Adrenal gland (tissue), 19 donors: ENCODE measurements at places on chromosomes 5 and 9. TPM values are rescaled to one million over a fixed set of nuclear protein-coding genes. Genes with fewer than 3 reads are reported as not detected.

Gene APBA1
- total RNA-seq, result 1.8 TPM

DNA sequence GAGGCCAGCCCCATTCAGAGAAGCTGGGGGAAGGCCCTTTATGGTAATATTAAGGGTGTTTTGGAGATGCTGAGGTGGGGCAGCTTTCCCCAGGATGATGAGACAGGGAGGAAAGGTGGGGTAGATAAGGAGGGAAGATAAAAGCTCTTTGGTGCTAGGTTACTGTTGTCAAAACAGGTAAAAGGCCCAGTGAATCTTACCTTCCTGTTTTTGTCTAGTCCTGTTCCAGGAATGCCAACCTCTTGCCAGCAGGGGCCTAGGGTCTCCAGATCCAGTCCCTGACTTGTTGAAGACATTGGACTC, 797 bp upstream of the CCL27 start:
- peaks cover 17% of the 10 kb centered on the region for H3K4me1 ChIP-seq
- H3K27me3 ChIP-seq, result no peaks in the 10 kb centered on the region
- no peak overlapping the region for H3K4me3 ChIP-seq

GRCh38 chr9:34513567-34514214, 9.1 kb downstream of the ENHO start:
- H3K36me3 ChIP-seq, result no peaks in the 10 kb centered on the region
- no peak overlapping the region for H3K4me3 ChIP-seq
- no peak for DNase-seq
- no peak overlapping the region for H3K27ac ChIP-seq

- H3K36me3 ChIP-seq, result no peaks in the 10 kb centered on the region
- H3K27me3 ChIP-seq, result no peaks in the 10 kb centered on the region
- no peaks in the 10 kb centered on the region for H3K4me1 ChIP-seq
- no peak overlapping the region for H3K27ac ChIP-seq
Measured at GRCh38 chr5:31396611-31397295, 135.1 kb downstream of the DROSHA start.

DNA sequence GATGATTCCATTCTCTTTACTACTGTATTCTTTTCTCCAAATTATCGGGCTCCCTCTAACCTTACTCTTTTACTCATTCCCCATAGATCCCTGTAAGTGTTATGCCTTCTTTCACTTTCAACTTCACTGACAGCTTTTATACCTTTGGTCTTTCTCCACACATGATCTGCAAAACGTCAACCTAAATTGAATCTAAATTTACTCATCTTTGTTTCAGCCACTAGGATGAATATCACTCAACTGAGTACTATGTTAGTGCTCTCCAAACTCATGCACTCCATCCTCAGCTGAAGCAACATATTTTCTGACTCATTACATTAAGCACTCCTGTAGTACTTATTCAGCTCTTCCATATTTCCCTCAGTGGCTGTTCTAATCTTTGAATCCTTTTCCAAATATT, 133.4 kb downstream of the ADAMTS19 start:
- no peaks in the 10 kb centered on the region for H3K4me1 ChIP-seq
- H3K4me3 ChIP-seq, result no peak overlapping the region
- DNase-seq, result no peak
- no peaks in the 10 kb centered on the region for H3K36me3 ChIP-seq
- no peak overlapping the region for H3K27ac ChIP-seq

DNA sequence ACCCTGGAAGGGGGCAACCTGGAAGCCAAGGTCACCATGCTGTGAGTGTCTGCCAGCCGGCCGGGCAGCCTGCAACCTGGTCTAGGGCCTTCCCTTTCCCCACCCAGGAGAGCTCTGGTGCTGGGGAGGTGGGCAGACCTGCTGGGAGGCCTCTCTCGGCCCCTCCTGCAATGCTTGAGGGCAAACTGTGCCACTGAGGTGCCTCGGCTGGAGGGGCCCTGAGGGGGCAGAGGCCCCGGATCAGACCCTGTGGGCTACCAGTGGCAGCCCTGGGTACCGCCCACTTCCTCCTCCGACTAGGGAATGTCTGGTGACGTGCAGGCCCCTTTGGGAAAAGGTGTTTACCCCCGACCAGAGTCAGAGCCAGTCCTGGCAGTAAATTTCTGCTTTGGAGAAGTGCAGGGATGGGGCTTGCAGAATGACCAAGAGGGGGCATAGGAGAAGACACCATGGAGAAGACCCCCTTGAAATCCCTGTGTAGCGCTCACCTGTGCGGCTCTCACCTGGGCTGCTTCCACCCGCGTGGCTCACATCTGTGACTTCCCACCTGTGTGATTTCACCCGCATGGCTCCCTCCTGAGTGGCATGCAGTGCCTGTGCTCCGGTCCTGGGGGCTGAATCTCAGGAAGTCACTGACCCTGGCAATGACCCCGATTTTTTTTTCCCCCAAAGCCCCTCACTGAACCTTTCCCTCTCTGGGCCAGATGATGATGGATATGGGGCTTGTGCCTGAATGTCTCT, 1.1 kb downstream of the LCN1 start:
- H3K36me3 ChIP-seq, result no peaks in the 10 kb centered on the region
- H3K4me3 ChIP-seq, result no peak overlapping the region
- DNase-seq, result no peak

- H3K36me3 ChIP-seq, result no peaks in the 10 kb centered on the region
- no peaks in the 10 kb centered on the region for H3K4me1 ChIP-seq
- H3K27me3 ChIP-seq, result no peaks in the 10 kb centered on the region
- H3K4me3 ChIP-seq, result no peak overlapping the region
- no peak for DNase-seq
Measured at GRCh38 chr5:18305288-18305924, 671.1 kb downstream of the TAF11L14 start.

GRCh38 chr9:120779227-120779626, 14.0 kb downstream of the FBXW2 start:
- H3K4me3 ChIP-seq, result no peak overlapping the region
- H3K36me3 ChIP-seq, result peaks cover 40% of the 10 kb centered on the region
- no peak overlapping the region for H3K27ac ChIP-seq
- peaks cover 16% of the 10 kb centered on the region for H3K4me1 ChIP-seq
- no peak for DNase-seq

Gene ANKDD1B
- total RNA-seq, result 0.93 TPM

DNA sequence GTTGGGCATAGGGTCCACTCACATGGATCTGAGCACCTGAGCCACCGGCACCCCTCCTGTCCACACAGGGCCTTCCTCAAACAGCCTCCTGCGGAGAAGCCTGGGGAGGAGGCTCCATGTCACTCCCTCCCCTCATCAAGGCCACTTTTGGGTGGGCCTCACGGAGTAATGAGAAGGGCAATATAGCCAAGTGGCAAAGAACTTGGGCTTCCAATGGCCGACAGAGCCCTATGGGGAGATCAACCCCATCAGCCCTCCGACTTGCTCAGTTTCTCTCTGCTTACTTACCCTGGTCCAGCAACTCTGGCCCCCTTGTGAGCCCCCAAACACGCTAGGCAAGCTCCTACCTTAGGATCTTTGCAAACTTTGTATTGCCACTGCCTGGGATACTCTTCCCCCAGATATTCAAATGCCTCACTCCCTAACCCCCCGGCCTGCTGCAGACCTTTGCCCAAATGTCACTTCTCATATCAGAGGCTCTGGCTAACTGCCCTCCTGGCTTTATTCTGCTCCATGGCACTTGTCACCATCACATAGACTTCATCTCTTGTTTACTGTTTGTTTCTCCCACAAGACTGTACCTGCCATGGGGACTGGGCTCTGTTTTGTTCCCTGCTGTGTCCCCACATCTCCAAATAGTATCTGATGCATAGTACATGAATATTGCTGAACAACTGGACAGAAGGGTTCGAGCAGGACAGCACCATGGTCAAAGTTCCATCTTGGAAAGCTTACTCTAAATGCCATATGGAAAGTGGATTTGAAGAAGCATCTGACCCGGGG, 220.8 kb downstream of the FSTL4 start:
- H3K4me3 ChIP-seq, result no peak overlapping the region
- no peak for DNase-seq
- H3K36me3 ChIP-seq, result no peaks in the 10 kb centered on the region
- no peaks in the 10 kb centered on the region for H3K4me1 ChIP-seq
- H3K27ac ChIP-seq, result no peak overlapping the region
- H3K27me3 ChIP-seq, result no peaks in the 10 kb centered on the region

Gene ORM2
- total RNA-seq, result 2.4 TPM

Gene LOX
- 8.2 TPM for total RNA-seq

DNA sequence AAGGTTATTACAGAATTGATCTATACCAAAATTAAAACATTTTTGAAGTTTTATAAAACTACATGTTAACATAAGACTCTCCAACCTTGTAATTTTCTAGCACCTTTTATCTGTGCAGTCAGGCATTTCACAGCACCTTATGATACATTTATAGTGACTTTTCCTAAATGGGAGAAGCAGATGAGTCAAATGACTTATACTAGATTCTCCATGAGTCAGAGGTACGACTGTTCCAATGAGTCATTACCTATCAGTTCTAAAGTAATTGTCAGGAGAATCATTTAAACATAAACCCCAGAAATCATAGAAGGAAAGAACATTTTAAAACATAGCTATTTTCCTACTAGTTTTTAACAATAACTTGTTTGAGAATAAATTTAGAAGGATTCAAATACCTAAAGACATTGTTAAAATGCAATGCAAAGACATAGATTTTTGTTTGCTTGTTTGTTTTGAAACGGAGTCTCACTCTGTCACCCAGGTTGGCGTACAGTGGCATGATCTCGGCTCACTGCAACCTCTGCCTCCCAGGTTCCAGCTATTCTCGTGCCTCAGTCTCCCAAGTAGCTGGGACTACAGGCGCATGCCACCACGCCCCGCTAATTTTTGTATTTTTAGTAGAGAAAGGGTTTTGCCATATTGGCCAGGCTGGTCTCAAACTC, 34.7 kb upstream of the DMXL1 start:
- DNase-seq, result no peak
- H3K36me3 ChIP-seq, result no peaks in the 10 kb centered on the region
- no peaks in the 10 kb centered on the region for H3K27me3 ChIP-seq
- no peak overlapping the region for H3K4me3 ChIP-seq

DNA sequence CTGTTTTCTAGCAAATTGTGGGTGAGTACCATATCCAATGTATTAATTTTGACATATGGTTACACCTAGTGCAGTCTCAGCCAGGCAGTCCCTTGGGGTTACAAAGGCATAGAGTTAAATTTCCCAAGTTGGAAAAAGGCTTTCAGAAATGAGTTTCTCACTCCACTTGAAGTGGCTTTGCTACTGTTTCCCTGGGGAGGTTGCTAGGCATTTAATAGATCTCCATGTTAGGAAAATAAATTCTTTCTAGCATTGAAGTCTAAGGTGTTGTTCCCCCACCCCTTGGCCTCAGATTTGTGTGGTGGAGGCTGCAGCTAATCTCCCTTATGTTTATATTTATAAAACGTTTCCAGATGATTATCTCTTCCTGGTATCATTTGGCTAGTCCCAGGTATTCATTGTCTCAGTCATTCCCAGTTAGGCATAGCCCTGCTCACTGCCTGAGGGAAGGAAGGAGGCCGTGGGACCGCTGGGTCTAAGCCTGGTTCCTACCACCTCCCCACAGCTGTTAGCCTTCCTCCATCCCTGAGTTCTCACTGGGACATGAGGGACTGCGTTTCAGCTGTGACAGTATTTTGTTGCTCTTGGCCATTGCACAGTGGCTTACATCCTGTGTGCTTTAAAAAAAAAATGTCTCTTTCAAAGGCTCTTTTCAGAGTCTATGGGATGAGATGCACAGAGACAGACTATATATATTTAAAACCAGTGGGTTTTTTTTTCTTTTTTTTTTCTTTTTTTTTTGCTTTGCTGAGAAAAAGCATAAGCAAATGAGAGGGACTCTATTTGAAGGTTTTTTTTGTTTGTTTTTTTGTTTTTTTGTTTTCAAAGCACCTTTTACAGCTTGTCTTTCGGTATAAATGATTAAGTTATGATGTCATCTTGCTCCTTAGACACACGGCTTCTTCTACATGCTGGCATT, 121.5 kb downstream of the MAST4 start:
- DNase-seq, result no peak
- H3K36me3 ChIP-seq, result no peaks in the 10 kb centered on the region
- H3K4me1 ChIP-seq, result no peaks in the 10 kb centered on the region
- no peak overlapping the region for H3K27ac ChIP-seq

Gene AQP3
- total RNA-seq, result 10.3 TPM

GRCh38 chr5:28903643-28904042, 1865.3 kb upstream of the CDH9 start:
- no peaks in the 10 kb centered on the region for H3K27me3 ChIP-seq
- no peaks in the 10 kb centered on the region for H3K36me3 ChIP-seq
- H3K4me1 ChIP-seq, result no peaks in the 10 kb centered on the region
- no peak overlapping the region for H3K27ac ChIP-seq
- no peak for DNase-seq
